MCF 10A (cell line): ENCODE measurements at places on chromosomes 16 and 17.
A peak's percentile ranks its signal among the peaks of the same experiment; 100 is the strongest.

DNA sequence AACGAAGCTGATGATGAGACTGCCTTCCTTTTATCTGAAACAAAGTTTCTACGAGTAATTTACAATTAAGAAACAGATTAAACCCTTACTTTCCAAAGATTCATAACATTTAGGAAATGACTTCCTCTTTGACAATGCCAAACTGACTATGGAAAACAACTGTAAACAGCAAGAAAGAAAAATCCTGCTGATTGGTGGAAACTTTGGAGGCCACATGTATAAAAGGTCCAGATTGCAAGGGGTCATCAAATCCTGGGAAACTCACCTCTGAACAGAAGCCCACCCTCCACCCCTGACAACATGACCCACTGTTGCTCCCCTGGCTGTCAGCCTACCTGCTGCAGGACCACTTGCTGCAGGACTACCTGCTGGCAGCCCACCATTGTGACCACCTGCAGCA, at the start of gene KRTAP9-6:
Gene KRTAP9-6, plus strand, starts transcription at position 301 of the 400 bp plus-strand sequence. Its CDS starts 0 bp downstream, at position 301.
- peaks cover 51% of the 10 kb centered on the region for H3K27me3 ChIP-seq
- no peak for DNase-seq
- H3K4me3 ChIP-seq = no peak within 1 kb of the TSS
- H3K27ac ChIP-seq = no peak within 1 kb of the TSS
- H3K4me1 ChIP-seq = no peaks in the 10 kb centered on the region

- peaks cover 91% of the 10 kb centered on the region for H3K36me3 ChIP-seq
- peak overlapping the region; percentile 64 for H3K27ac ChIP-seq
- H3K4me3 ChIP-seq = no peak overlapping the region
- H3K4me1 ChIP-seq = no peaks in the 10 kb centered on the region
- peak; percentile 16 for DNase-seq
Observed at GRCh38 chr17:17269926-17270773, 10.9 kb downstream of the COPS3 start.

- DNase-seq = no peak
- no peaks in the 10 kb centered on the region for H3K27me3 ChIP-seq
- H3K4me1 ChIP-seq = no peaks in the 10 kb centered on the region
- peak overlapping the region; percentile 63 for H3K27ac ChIP-seq
Observed at GRCh38 chr16:84449156-84450140, 55.0 kb downstream of the MEAK7 start.

GRCh38 chr17:62714016-62714777, 86.7 kb downstream of the MRC2 start:
- H3K27ac ChIP-seq = no peak overlapping the region
- DNase-seq = no peak
- no peaks in the 10 kb centered on the region for H3K27me3 ChIP-seq
- H3K4me1 ChIP-seq = peaks cover 23% of the 10 kb centered on the region
- H3K36me3 ChIP-seq = no peaks in the 10 kb centered on the region

- peaks cover 11% of the 10 kb centered on the region for H3K36me3 ChIP-seq
- peak overlapping the region; percentile 70 for H3K27ac ChIP-seq
- H3K27me3 ChIP-seq = no peaks in the 10 kb centered on the region
- H3K4me1 ChIP-seq = peaks cover 27% of the 10 kb centered on the region
- no peak for DNase-seq
- no peak overlapping the region for H3K4me3 ChIP-seq
Observed at GRCh38 chr16:75309899-75310430, 58.5 kb upstream of the BCAR1 start.

DNA sequence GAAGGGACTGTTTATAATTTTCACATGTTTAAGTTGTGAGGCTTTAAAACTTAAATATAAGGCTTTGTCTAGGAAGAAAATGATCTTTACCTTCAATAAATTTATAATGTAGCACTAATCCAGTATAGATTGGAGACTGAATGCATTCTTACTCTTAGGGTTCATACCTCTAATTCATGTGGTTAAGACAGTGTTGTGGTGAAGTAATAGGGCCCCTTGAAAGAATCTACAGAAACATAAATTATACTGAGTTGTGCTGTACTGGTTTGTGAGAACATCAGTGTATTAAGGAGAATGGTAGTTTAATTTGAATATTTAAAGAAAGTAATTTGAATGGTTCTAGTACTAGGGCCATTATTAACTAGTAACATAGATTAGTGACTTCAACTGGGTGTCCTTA, 13.7 kb downstream of the HAPSTR1 start:
- no peaks in the 10 kb centered on the region for H3K27me3 ChIP-seq
- peaks cover 20% of the 10 kb centered on the region for H3K4me1 ChIP-seq
- no peak for DNase-seq
- H3K27ac ChIP-seq = no peak overlapping the region
- peaks cover 96% of the 10 kb centered on the region for H3K36me3 ChIP-seq

- H3K27me3 ChIP-seq = no peaks in the 10 kb centered on the region
- H3K36me3 ChIP-seq = peaks cover 100% of the 10 kb centered on the region
- H3K4me3 ChIP-seq = no peak overlapping the region
- H3K4me1 ChIP-seq = peaks cover 5% of the 10 kb centered on the region
- peak overlapping the region; percentile 20 for H3K27ac ChIP-seq
Observed at GRCh38 chr16:70561623-70562022, 38.0 kb downstream of the SF3B3 start.

GRCh38 chr17:7864995-7865650, 7.3 kb downstream of the CYB5D1 start:
- H3K4me3 ChIP-seq = no peak overlapping the region
- no peak for DNase-seq
- no peaks in the 10 kb centered on the region for H3K27me3 ChIP-seq
- no peak overlapping the region for H3K27ac ChIP-seq
- H3K4me1 ChIP-seq = peaks cover 16% of the 10 kb centered on the region

- H3K4me3 ChIP-seq = no peak overlapping the region
- no peaks in the 10 kb centered on the region for H3K4me1 ChIP-seq
- DNase-seq = peak; percentile 51
- H3K36me3 ChIP-seq = no peaks in the 10 kb centered on the region
- no peak overlapping the region for H3K27ac ChIP-seq
- H3K27me3 ChIP-seq = peaks cover 6% of the 10 kb centered on the region
Observed at GRCh38 chr17:81794509-81794908, 9.4 kb upstream of the GCGR start.

DNA sequence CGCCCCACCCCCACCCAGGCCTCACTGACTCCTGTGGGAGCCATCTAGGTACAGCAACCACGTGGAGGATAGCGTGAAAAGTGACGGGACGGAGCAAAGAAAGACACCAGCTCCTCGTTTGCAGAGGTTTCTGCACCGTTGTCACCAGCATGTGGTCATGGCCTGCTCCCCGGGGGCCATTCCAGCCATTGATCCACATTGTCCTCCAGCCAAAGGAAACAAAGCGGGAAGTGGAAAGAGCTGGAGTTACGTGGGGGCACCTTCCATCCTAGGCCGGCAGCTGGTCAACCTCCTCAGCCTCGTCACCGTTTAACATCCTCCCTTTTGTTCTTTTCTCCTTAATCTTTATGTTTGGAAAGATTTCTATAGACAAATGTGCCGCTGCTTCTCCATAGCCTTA, 153.7 kb downstream of the RPTOR start:
- H3K36me3 ChIP-seq = no peaks in the 10 kb centered on the region
- no peak overlapping the region for H3K27ac ChIP-seq
- H3K27me3 ChIP-seq = no peaks in the 10 kb centered on the region
- peaks cover 6% of the 10 kb centered on the region for H3K4me1 ChIP-seq
- no peak overlapping the region for H3K4me3 ChIP-seq

DNA sequence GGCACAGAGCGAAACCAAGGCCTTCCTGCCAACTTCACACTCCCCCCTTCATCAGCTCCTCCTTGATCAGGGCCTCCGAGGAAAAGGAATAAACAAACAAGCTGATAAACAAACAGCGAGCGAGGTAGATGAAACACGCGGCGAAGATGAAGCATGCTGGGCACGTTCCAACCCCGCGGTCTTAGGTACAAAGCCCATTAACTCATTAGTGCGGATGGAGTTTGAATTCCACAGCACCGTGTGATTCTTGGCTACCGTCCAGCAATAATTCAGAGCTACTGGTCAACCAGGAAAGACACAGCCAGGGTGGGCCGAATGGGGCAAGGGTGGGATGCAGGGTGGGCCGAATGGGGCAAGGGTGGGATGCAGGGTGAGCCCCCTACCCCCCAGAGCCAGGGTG, 67.3 kb downstream of the RBFOX3 start:
- no peaks in the 10 kb centered on the region for H3K36me3 ChIP-seq
- H3K4me3 ChIP-seq = no peak overlapping the region
- H3K27me3 ChIP-seq = peaks cover 71% of the 10 kb centered on the region
- no peak for DNase-seq
- H3K27ac ChIP-seq = no peak overlapping the region

DNA sequence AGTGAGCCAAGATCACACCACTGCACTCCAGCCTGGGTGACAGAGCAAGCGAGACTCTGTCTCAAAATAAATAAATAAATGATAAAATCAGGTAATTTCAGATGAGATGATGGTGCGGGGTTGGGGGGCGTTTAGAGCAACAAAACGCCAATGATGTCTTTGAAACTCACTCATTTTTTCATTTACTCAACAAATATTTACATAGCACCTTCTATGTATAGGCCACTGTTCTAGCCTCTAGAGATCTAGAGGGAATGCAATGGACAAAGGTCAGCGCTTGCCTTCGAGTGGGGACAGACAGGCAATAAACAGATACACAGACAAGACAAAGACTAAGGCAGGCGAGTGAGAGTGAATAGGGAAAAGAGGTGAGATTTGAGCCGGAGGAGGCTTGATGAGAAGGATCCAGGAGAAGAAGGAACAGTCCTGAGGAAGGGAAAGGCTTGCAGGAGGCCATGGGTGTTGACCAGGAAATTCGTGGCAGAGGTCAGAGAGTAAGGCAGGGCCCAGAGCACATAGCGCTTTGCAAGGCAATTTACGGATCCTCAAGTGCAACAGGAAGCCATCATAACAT, 14.1 kb downstream of the ALDH3A1 start:
- DNase-seq = no peak
- H3K27me3 ChIP-seq = no peaks in the 10 kb centered on the region
- H3K36me3 ChIP-seq = no peaks in the 10 kb centered on the region
- no peak overlapping the region for H3K4me3 ChIP-seq
- no peak overlapping the region for H3K27ac ChIP-seq
- H3K4me1 ChIP-seq = no peaks in the 10 kb centered on the region

GRCh38 chr17:7465597-7466275, 13.7 kb downstream of the ZBTB4 start:
- no peaks in the 10 kb centered on the region for H3K27me3 ChIP-seq
- H3K27ac ChIP-seq = no peak overlapping the region
- DNase-seq = no peak
- H3K4me3 ChIP-seq = no peak overlapping the region
